ENCODE measurements at places on chromosomes 3 and 15.

- no peak for DNase-seq
Measured at GRCh38 chr3:160735826-160736225, 20.2 kb upstream of the PPM1L start.

GRCh38 chr3:5239602-5240001 is 52.1 kb downstream of the EDEM1 start:
- DNase-seq = no peak

- DNase-seq = no peak
Measured at GRCh38 chr3:189419683-189420082, 211.5 kb upstream of the TP63 start.

- no peak for DNase-seq
Measured at GRCh38 chr3:25719321-25719720, 54.6 kb upstream of the TOP2B start.

DNA sequence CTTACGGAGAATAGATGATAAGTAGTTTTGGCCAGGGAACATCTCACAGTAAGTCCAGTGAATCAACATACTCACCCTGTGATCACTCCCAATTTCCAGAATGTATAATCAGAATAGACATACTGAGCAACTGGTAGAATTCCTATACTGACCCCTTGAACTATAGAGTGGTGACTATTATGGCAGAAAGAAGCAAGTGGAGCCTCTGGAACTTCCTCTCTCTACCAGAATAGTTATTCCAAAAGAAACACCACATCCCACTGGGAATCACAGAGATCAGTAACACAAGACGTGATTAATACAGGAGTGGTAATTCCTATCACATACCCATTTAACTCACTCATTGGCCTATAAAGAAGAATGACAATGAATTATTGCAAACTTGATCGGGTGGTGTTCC is 50.1 kb upstream of the TRIM42 start:
- no peak for DNase-seq

GRCh38 chr3:156838035-156838434 is 11.9 kb downstream of the LEKR1 start:
- no peak for DNase-seq

DNA sequence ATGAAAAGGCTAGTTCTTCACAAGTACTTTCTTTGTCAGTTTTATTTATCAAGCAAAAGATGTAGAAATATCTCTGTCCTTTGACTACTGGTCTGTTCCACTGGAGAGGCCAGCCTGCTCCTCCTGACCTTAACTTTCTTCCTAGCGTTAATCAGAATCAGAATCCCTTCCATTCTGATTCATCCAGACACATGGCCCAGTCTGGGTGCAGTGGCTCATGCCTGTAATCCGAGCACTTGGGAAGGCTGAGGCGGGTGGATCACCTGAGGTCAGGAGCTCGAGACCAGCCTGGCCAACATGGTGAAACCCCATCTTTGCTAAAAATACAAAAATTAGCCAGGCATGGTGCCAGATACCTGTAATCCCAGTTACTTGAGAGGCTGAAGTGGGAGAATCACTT is 32.0 kb upstream of the MANF start:
- no peak for DNase-seq
